ENCODE measurements at places on chromosomes 5 and 9. TPM values are rescaled to one million over a fixed set of nuclear protein-coding genes. Genes with fewer than 3 reads are reported as not detected.

DNA sequence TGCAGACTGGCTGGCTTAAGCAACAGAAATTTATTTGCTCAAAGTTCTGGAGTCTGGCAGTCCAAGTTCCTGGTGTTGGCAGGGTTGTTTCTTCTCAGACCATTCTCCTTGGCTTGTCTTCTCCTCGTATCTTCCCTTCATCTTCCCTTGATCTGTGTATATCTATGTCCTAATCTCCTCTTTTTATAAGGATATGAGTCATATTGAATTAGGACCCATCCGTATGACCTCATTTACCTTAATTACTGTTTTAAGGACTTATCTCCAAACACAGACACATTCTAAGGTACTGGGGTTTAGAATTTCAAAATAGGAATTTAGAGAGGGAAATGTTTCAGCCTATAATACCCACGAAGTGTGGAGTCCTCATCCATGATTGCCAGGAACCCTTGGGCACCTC, 13.1 kb upstream of the LPAR1 start:
- H3K36me3 ChIP-seq = no peaks in the 10 kb centered on the region
- DNase-seq = no peak
- H3K4me1 ChIP-seq = no peaks in the 10 kb centered on the region

DNA sequence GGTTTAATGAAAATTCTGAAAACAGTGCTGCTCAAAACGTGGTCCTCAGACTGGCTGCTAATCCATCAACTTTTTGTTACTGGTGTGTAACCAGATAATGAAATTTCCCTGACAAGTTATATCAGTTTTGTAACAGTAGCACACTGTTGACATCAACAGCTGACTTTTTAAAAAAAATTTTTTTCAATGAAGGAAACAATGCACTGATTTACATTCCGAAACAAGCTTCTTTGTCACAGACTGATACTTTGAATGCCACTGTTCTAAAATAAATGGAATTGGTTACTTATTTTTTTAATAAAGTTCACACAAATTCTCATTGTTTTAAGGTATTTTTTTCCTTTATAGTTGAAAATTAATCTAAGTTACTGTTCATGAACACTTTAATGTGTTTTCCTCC, 169.1 kb downstream of the NIPBL start:
- no peaks in the 10 kb centered on the region for H3K27me3 ChIP-seq
- H3K36me3 ChIP-seq = peaks cover 23% of the 10 kb centered on the region
- no peaks in the 10 kb centered on the region for H3K4me1 ChIP-seq
- no peak for DNase-seq

- H3K4me1 ChIP-seq = peaks cover 25% of the 10 kb centered on the region
- no peaks in the 10 kb centered on the region for H3K36me3 ChIP-seq
- peaks cover 54% of the 10 kb centered on the region for H3K27me3 ChIP-seq
These were observed 996 bp downstream of the NXNL2 start for GRCh38 chr9:88536023-88536324.

CNTNAP3 gene
- total RNA-seq = not detected

ROPN1L gene
- total RNA-seq = 4.1 TPM

CCL28 gene
- total RNA-seq = 16.4 TPM

Measured in activated CD4-positive, alpha-beta T cell treated with anti-CD3 and anti-CD28 coated beads, Interleukin-2, amount 10 ng/mL, durations not matched to agents 7 days and 5 days (primary cell).